Fibroblast of villous mesenchyme (primary cell): ENCODE measurements at places on chromosomes 5 and 9.
A peak's percentile ranks its signal among the peaks of the same experiment; 100 is the strongest.

DNA sequence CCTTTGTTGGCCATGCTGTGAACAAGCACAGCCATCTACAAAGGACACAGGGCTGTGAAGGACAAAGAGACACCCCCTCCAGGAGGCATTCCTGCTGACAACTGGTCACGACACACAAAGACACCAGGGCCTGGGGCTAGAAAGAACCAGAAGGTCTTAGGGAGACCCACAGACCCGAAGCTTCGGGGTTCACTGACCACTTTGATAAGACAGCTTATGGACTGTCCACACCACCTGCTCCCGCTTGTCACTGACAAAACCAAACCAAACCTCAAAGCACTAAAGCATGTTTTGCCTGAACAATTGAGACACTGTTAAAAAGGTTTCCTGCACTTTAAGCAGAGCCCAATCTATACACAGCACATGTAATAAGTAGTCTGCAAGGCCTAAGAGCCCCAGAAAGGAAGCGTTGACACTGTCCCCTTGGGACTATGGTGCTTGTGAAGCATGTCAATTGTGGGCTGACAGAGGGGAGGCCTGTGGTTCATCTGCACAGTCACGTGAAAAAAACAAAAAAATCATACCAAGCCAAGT, 185.0 kb downstream of the GAPVD1 start:
- no peak for DNase-seq

DNA sequence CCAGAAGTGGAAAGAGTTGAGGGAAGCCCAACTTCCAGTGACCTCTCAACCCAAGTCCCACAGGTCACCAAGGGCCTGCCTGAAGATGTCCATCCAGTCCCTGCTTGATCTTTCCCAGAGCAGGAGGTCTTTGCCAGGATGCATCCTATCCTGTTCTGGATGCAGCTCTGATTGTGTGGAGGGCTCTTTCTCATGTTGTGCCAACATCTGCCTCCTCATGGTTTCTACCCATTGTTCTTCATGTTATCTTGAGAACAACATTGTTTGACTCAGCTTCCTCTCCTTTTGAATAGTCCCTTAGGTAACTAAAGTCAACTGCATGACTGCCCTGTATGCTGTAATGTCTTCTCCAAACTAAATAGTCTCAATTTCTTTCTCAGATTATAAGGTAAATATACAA, 169.3 kb downstream of the CCDC192 start:
- no peak for DNase-seq

- peak; percentile 32 for DNase-seq
These were observed 156.8 kb downstream of the GAPVD1 start for GRCh38 chr9:125418404-125418803.

- no peak for DNase-seq
These were observed 42.4 kb downstream of the SRFBP1 start for GRCh38 chr5:122004201-122004600.

- peak; percentile 33 for DNase-seq
These were observed 6.0 kb downstream of the EEIG1 start for GRCh38 chr9:127974769-127975261.

DNA sequence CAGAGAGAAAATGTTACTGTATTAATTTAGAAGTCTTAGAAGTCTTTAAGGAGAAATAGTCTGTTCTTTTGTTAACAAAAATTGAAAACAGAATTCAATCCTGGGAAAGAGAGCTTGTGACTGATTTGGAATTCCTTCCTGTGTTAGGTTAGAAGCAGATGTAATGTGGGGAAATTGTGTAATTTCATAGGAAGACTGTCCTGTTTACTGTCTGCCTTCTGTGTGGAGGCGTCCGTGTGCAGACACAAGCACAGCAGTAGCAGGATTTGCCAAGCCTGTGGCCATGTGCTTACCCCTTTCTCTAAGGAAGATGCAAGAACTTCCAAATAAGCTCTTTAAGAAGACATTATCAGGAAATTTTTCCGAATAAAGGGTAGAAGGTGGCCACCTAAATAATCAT, 36.7 kb upstream of the F2R start:
- DNase-seq: peak; percentile 92

DNA sequence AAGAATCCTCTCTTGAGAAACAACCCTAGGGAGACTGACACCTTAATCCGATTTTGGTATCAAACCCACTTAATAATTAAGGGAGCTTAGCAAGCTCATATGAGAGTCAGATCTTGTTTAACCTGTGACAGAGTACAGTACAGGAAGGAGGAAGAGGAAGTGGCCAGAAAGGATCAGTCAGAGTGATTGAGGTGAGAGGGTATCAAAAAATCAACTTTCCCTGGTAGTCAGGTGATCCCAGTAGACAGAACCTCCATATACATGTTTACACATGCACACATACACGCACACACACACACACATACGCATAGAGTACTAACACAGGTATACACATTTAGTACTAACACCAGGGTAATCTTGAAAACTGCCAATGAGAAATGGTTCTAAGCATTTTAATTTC, 56.8 kb downstream of the GLIS3 start:
- DNase-seq: no peak

GRCh38 chr9:83041771-83042170, 21.2 kb downstream of the RASEF start:
- peak; percentile 70 for DNase-seq

DNA sequence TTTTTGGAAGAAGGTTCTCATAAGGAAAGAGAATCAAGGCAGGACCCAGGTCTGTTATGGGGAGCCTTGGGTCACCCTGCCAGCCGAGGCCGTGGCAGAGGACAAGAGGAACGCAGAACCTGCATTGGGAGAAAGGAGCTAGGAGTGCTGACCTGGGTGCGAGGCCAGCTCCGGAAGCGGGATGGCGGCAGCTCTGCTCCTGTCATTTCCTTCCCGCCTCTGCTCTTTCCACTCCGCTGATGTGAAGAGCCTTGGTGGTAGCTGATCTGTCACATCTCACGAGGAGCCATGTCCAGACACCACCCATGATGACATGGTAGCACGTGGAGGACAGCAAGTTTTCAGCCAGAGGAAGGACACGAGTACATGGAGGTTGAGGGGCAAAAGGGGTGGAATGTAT, 109.5 kb upstream of the COL5A1 start:
- DNase-seq: no peak

- no peak for DNase-seq
These were observed 322.6 kb upstream of the EFNA5 start for GRCh38 chr5:107993341-107993740.

GRCh38 chr5:10828241-10828640, 67.2 kb upstream of the DAP start:
- DNase-seq: peak; percentile 33

GRCh38 chr9:124531115-124531514, 23.9 kb upstream of the NR5A1 start:
- no peak for DNase-seq

- no peak for DNase-seq
These were observed 3.1 kb downstream of the CAMK4 start for GRCh38 chr5:111227226-111227782.

- no peak for DNase-seq
These were observed 245.3 kb downstream of the ADGRV1 start for GRCh38 chr5:90803876-90804275.

DNA sequence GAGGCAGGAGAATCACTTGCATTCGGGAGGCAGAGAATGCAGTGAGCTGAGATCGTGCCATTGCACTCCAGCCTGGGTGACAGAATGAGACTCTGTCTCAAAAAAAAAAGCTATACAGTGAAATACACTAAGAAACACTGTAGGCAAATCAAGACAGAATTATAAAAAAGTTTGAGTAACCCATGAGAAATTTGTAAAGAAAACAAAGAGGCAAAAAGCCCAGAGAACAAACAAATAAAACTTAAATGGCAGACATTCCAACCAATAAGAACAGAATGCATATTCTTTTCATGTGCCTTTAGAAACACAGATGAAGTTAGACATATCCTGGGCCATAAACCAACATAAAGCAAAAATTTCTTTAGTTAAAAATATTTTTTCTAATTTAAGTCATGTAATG, 30.6 kb downstream of the ZNF169 start:
- DNase-seq: no peak

DNA sequence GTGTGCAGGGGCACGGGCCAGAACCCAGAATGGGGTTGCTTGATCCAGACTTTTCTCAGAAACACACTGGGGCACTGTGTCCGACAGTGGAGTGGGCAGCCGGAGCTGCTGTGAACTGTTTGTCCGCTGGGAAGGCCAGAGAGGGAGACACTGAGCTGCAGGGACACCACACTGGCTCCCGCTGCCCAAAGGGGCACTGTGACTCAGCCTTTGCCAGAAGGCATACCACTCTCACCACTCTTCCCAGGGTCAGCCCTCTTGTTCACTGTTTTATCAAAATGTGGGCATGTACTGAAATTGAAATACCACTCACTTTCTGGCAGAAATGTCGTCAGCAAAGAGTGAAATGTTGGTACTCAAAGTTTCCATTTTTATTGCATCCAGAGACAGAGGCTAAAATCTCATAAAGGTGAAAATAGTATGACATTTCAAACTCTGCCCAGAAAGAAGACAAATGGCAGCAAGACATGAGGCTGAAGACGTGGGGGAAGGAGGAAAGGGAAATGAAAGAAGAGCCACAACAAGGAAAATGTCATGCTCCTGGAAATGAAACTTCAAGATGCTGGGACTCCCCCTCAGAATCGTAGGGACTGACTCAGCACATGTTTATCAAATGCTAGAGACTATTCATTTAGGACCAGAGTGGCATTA, 4.5 kb upstream of the IL7R start:
- DNase-seq: no peak

- no peak for DNase-seq
These were observed 674 bp upstream of the TNFSF15 start for GRCh38 chr9:114806526-114806900.
